Liver (tissue), 10 donors: ENCODE measurements at places on chromosomes 4 and X. TPM values are rescaled to one million over a fixed set of nuclear protein-coding genes. Genes with fewer than 3 reads are reported as not detected.

- no peak overlapping the region for H3K27ac ChIP-seq
- no peaks in the 10 kb centered on the region for H3K4me1 ChIP-seq
- H3K27me3 ChIP-seq = no peaks in the 10 kb centered on the region
- no peak for DNase-seq
- H3K36me3 ChIP-seq = no peaks in the 10 kb centered on the region
Measured at GRCh38 chr4:185874516-185875230, 62.7 kb upstream of the SORBS2 start.

DNA sequence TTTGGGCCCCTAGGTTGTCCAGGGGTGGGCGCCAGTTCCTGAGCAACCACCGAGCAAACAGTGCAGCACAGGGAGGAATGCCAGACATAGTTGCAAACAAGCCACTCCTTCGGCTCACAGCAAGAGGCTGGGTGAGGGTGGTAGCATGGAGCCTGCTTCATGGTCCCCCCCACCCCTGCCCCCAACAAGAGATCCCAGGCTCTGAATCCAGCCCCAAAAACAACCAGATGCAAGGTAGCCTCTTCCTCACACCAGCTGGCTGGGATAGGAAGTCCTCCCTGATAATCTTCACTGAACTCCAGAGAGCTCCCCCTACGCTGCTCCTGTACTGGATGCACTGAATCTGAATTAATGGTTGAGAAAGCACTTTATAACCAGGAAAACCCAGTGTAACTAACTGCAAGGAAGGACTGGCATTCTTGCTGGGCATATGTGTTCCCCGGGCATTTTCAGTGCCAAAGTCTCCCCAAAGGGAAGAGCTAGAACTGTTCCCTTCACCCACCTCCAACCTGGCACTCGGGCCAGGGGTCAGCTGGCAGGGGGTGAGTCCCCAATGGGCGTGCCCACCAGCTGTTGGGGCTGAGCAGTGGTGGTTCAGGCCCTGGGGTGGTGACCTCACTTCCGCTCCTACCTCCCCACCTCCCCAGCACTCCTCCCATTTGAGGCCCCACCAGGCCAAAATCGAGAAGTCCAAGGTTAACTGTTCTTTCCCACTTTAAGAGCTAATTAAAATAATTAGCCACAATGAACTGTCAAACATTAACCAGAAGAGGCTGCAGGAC lies 1.5 kb downstream of the ELF4 start:
- no peaks in the 10 kb centered on the region for H3K4me1 ChIP-seq
- no peaks in the 10 kb centered on the region for H3K27me3 ChIP-seq
- H3K36me3 ChIP-seq = no peaks in the 10 kb centered on the region
- no peak overlapping the region for H3K4me3 ChIP-seq

Gene MGAT4D
- not detected for total RNA-seq

GRCh38 chrX:3204606-3205005 lies 141.8 kb downstream of the MXRA5 start:
- no peak overlapping the region for H3K4me3 ChIP-seq
- H3K27me3 ChIP-seq = no peaks in the 10 kb centered on the region
- no peaks in the 10 kb centered on the region for H3K36me3 ChIP-seq
- H3K4me1 ChIP-seq = no peaks in the 10 kb centered on the region
- H3K27ac ChIP-seq = no peak overlapping the region
- DNase-seq = no peak

GRCh38 chr4:111991163-111991562 lies 154.1 kb upstream of the FAM241A start:
- no peaks in the 10 kb centered on the region for H3K4me1 ChIP-seq
- H3K4me3 ChIP-seq = no peak overlapping the region

DNA sequence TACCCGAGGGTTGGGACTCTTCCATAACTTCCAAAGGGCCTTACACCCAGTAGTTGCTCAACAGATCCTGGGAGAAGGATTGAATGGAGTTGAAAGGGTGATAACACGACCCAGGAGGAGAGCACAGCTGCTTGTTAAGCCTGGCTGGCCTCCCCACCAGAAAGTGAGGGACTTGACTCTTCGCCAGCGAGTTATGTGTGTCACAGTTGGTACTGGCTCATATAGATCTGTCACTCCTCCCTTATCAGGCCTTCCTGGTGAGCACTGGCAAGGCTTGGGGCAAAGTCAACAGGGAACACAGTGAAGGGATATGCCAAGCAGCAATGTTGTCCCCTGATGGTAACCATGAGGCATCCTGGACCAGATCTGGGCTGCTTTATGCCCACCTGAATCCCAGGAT lies 35.8 kb downstream of the APLN start:
- H3K4me3 ChIP-seq = no peak overlapping the region
- H3K27me3 ChIP-seq = no peaks in the 10 kb centered on the region
- H3K36me3 ChIP-seq = no peaks in the 10 kb centered on the region
- H3K4me1 ChIP-seq = no peaks in the 10 kb centered on the region

DNA sequence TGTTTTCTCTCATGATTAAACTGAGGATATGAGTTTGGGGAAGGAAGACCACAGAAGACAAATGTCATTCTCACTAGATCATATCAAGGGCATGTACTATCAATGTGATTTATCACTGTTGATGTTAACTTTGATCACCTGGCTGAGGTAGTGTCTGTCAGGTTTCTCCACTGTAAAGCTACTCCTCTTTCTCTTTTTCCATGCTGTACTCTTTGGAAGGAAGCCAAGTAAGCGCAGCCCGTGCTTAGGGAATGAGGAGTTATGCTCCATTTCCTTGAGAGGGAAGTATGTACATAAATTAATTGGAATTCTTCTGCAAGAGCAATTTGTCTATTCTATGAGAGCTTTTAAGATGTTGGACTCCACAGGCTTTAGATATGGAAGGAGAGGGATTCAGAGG lies 4.0 kb upstream of the KANTR start:
- DNase-seq = no peak
- no peaks in the 10 kb centered on the region for H3K27me3 ChIP-seq
- H3K4me3 ChIP-seq = no peak overlapping the region
- H3K27ac ChIP-seq = no peak overlapping the region

GRCh38 chr4:15714646-15715435 lies 12.0 kb downstream of the BST1 start:
- no peak overlapping the region for H3K4me3 ChIP-seq
- H3K4me1 ChIP-seq = peaks cover 9% of the 10 kb centered on the region
- no peak for DNase-seq
- H3K36me3 ChIP-seq = no peaks in the 10 kb centered on the region

Gene TENM3
- 0.70 TPM for total RNA-seq

Gene HSFX4
- total RNA-seq = not detected

Gene CCNA2
- 0.33 TPM for total RNA-seq

- no peak overlapping the region for H3K4me3 ChIP-seq
- H3K36me3 ChIP-seq = no peaks in the 10 kb centered on the region
- no peaks in the 10 kb centered on the region for H3K4me1 ChIP-seq
- H3K27ac ChIP-seq = no peak overlapping the region
- no peak for DNase-seq
Measured at GRCh38 chr4:74353858-74354257, 11.1 kb upstream of the EREG start.

- H3K27me3 ChIP-seq = peaks cover 3% of the 10 kb centered on the region
- peaks cover 28% of the 10 kb centered on the region for H3K4me1 ChIP-seq
- DNase-seq = peak; percentile 67
Measured at GRCh38 chr4:152935143-152935542, 980 bp upstream of the FHDC1 start.

DNA sequence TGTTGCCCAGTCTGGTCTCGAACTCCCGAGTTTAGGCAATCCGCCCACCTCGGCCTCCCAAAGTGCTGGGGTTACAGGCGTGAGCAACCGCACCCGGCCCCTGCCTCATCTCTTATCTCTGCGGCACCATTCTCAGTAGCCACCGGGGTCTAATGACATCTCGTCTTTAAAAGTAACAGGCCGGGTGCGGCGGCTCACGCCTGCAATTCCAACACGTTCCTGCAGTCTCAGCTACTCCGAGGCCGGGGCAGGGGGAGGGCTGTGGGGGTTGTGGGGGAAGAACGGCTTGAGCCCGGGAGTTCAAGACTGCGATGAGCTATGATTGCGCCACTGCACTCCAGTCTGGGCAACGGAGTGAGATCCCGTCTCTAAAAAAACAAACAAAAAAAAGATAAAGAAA lies 28.8 kb downstream of the ING2 start:
- no peaks in the 10 kb centered on the region for H3K36me3 ChIP-seq
- DNase-seq = no peak
- H3K27me3 ChIP-seq = no peaks in the 10 kb centered on the region
- H3K4me3 ChIP-seq = no peak overlapping the region
- no peaks in the 10 kb centered on the region for H3K4me1 ChIP-seq

- H3K27ac ChIP-seq = no peak overlapping the region
- H3K36me3 ChIP-seq = no peaks in the 10 kb centered on the region
- DNase-seq = no peak
- H3K4me3 ChIP-seq = no peak overlapping the region
Measured at GRCh38 chr4:87497578-87497977, 31.6 kb downstream of the SPARCL1 start.

DNA sequence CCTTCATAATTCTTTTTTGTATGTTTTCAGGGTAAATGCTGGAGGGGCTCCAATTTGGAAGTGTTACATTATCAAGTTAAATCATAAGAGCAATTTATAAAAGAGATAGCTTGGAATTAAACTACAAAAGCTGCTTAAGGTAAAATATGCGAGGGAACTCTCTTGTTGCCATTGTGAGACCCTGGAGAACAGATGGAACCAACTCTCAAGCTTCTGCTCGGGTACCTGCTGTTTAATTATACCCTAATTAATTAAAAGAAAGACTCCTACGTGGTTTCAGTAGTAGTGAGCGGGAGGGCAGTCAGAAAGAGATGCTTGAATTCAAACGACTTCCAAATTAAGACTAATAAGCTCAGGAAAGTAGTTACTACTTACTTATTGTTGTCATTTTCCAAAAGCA lies 313.1 kb upstream of the TACR3 start:
- no peak overlapping the region for H3K4me3 ChIP-seq
- DNase-seq = no peak
- no peaks in the 10 kb centered on the region for H3K36me3 ChIP-seq
- no peak overlapping the region for H3K27ac ChIP-seq
- no peaks in the 10 kb centered on the region for H3K27me3 ChIP-seq
- H3K4me1 ChIP-seq = no peaks in the 10 kb centered on the region

GRCh38 chrX:129784371-129784770 lies 4.6 kb downstream of the SASH3 start:
- H3K4me3 ChIP-seq = no peak overlapping the region
- no peaks in the 10 kb centered on the region for H3K27me3 ChIP-seq
- no peaks in the 10 kb centered on the region for H3K36me3 ChIP-seq

DNA sequence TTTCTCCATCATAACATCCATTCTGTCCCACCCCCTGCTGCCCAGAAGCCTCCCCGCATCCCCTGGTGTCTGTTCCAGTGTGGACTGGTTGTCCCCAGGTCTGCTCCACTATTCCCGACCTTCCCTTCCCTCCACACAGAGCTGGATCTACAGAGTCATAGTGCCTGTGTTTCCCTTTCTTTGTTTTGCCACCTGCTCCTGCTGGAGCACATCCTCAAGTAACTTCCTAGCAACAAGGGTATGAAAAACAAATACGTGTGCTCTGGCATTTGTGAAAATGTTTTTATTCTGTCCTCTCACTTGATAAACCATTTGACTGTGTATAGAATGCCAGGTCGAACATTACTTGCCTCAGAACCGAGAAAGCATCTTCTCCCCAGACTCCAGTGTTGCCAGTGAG lies 29.9 kb upstream of the ADRA2C start:
- DNase-seq = no peak
- H3K4me3 ChIP-seq = no peak overlapping the region
- no peaks in the 10 kb centered on the region for H3K36me3 ChIP-seq
- no peak overlapping the region for H3K27ac ChIP-seq

- no peak overlapping the region for H3K4me3 ChIP-seq
- no peaks in the 10 kb centered on the region for H3K36me3 ChIP-seq
- H3K27ac ChIP-seq = no peak overlapping the region
- no peak for DNase-seq
Measured at GRCh38 chr4:163610648-163611047, 116.2 kb downstream of the TMA16 start.

DNA sequence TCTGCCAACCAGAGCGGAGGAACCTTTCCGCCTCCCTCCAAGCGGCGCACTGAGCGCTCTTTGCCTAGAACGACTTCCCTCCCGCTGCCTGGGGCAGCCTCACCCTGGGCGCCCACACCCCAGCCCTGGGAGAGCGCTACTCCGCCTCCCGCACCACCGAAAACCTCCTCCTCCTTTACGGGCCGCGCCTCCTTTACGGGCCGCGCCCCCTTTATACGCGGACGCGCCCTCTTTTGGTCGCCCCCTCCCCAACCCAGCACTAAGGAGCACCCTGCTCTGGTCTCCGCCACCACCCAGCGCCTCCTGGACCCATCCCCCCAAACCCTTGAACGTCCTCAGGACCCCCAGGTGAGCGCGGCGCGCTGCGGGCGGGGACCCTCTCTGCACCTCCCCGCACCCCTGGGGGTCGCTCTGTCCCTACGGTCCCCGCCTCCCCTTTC lies 586 bp upstream of the NSG1 start:
- H3K27me3 ChIP-seq = no peaks in the 10 kb centered on the region
- no peaks in the 10 kb centered on the region for H3K36me3 ChIP-seq
- H3K27ac ChIP-seq = no peak overlapping the region

Gene MYL5
- 2.4 TPM for total RNA-seq

GRCh38 chr4:167897116-167897515 lies 195.2 kb upstream of the ANXA10 start:
- H3K4me3 ChIP-seq = no peak overlapping the region
- no peak overlapping the region for H3K27ac ChIP-seq
- H3K36me3 ChIP-seq = no peaks in the 10 kb centered on the region
- H3K4me1 ChIP-seq = no peaks in the 10 kb centered on the region

DNA sequence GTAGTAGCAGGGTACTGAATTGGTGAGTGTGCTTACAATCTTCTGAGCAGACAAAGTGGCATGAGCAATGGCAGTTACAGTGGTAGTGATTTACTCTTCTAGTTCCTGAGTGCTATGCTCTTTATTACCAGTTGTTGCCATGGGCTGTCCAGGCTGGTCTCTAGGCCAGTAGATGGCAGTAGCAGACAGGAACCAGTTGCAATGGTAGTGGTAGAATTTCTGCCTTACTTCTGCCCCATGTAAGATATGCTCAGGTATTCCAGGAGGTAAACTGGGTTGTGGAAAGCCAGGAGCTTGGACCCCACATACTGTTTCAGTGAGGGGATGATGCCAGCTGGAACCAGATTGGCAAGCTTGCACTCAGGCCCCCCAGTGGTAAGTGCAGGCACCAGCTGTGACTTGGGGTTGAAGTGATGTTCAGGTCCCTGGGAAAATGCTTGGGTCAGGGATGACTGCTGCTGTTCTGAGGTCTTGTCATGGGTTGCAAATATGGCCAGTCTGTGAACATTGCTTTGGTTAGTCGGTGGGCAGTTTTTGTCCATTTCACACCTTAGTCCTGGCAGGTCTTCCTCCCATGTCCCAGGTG lies 63.0 kb upstream of the ZXDB start:
- no peak overlapping the region for H3K4me3 ChIP-seq
- DNase-seq = no peak
- H3K27me3 ChIP-seq = no peaks in the 10 kb centered on the region
- no peaks in the 10 kb centered on the region for H3K36me3 ChIP-seq
- H3K4me1 ChIP-seq = no peaks in the 10 kb centered on the region

- H3K27me3 ChIP-seq = no peaks in the 10 kb centered on the region
- no peak overlapping the region for H3K4me3 ChIP-seq
- no peak overlapping the region for H3K27ac ChIP-seq
- no peaks in the 10 kb centered on the region for H3K4me1 ChIP-seq
Measured at GRCh38 chrX:107429090-107429489, 20.4 kb upstream of the FRMPD3 start.

Gene DMD
- 15.3 TPM for total RNA-seq
